ENCODE measurements at places on chromosomes 16 and 17. TPM values are rescaled to one million over a fixed set of nuclear protein-coding genes. Genes with fewer than 3 reads are reported as not detected.

DNA sequence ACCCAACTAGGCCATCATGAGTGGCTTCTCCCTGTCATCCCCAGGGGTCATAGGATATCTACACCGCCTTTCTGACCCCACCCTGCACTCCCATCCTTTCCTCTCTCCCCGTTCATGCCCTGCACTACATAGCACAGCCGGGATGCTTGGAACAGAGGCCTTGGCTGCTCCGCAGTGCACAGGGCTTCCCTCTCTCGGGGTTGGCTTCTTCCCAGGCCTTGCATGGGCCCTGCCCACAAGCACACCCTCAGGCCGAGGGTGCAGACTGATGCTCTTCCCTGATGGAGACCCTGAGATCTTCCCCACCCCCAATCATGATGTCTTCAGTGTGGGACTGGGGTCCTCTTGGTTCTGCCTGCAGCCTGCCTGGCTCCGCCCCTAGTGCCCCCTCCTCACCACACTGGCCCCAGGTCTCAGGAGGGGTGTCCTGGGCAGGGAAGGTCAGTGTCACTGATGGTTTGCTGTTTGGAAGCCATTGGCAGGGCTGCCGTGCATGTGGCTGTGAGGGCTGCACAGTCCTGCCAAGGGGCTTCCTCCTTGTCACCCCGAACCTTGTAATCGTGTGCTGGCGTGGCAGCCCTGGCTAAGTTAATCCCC, 14.3 kb upstream of the NAGLU start:
- DNase-seq = no peak

- DNase-seq = no peak
These were observed 832 bp downstream of the ETV4 start for GRCh38 chr17:43545383-43545632.

DNA sequence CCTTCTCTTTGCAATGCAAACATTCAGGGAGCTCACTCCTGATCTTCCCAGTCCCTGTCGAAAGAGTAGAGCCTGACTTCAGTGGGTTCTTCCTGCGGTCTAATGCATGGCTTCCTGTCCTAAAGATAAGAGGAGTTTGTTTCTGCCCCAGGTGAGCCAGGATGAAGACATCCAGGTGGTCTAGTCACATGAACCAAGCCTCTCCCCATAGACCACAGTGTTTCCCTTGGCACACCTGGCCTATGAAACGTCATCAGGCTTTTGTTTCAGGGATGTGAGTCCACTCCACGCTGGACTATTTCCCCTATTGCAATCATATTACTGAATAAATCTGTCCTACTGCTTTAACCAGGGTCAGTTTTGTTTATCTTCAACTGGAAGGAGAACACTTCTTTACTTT, 21.1 kb downstream of the CES1 start:
- no peak for DNase-seq

GRCh38 chr16:20866145-20866772, 33.9 kb downstream of the DCUN1D3 start:
- DNase-seq = peak; percentile 56

DNA sequence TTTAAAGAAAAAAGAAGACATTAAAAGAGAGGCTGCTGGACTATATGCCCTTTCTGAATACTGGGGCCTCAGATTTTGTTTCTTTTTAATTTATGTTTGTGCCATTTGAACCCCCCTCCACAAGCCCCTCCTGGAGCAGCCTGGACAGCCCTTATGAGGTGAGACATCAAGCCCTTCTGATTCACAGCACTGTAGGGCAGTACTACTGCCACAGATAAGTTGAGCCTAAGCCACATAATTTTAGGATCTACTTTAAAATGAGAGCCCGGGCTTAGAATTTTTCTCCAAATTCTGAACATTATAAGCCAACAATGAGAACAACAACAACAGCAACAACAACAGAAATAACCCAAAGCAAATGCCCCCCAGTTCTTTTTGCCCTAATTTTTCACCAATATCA, 256.9 kb upstream of the SALL1 start:
- DNase-seq = no peak

DNA sequence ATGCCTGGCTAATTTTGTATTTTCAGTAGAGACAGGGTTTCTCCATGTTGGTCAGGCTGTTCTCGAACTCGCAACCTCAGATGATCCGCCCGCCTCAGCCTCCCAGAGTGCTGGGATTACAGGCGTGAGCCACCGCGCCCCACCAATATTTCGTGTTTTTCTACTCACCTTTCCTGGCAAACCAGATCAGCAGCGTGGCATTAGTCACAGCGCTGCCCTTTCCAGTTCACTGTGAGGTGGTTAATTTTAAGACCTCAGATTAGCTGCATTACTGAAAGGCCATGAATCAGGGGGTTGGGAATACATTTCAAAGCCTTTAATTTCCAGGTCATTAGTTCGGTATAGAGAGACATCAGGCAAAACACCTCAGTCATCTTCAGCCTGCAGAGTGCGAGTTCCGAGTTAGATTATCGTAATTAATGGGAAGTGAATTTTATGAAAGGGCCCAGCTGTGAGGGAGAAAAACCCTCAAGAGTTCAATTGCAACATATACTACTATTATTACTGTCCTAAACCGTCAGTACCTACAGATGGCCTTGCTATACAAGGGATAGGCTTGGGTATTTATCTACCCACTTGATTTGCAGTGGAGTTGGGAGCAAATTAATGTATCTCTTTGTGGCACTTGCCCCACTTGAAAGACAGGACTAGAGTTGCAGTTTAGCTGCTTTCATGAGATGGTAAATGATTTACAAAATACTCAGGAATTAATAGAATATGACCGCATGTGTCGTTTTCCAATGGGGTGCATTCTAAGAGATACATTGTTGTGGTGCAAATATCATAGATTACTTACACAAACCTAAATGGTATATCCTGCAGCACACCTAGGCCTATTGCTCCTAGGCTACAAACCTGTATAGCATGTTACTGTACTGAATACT, 2.1 kb upstream of the USP32 start:
- DNase-seq = no peak

NEK8 gene
- total RNA-seq = 10.2 TPM
